ENCODE measurements at places on chromosomes 16 and 17.

DNA sequence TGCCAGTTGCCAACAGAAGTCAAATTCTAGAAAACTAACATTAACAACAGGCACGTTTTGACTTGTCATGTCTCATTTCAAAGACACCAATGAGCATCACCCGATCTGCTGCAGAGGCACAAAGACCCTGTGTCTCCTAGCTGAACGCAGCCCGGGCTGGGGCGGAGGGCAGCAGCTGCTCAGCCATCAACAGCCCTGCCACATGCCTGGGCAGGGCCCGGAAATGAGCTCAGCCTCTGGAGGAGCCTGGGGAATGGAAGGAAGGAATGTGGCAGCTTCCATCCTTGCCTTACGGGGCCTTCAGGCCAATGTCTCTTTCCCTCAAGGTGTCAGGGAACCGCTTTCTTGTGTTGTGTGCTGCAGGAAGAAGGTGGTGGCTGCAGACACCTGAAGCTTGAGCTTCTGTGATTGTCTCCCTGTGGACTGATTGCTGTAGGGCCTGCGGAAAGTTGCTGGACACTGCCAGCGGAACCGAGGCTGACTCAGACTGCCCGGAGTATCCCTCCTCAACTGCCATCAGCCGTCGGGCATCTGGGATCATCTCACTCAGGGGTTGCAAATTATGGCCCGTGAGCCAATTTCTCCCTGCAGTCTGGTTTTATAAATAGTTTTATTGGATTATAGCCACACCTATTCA lies 7.3 kb downstream of the CDH13 start:
- no peak for DNase-seq

- no peak for DNase-seq
These were observed 371.9 kb downstream of the HS3ST3B1 start for GRCh38 chr17:14672830-14673229.

DNA sequence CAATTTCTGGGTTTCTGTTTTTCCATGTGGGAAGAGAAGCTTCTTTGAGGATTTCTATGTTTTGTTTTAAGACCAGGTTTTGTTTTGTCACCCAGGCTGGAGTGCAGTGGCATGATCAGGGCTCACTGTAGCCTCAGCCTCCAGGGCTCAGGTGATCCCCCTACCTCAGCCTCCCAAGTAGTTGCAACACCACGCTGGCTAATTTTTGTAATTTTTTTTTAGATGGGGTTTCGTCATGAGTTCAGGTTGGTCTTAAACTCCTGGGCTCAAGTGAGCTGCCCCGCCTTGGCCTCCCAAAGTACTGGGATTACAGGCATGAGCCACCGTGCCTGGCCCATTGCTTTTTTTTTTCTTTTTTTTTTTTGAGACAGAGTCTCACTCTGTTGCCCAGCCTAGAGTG lies 25.5 kb upstream of the TAOK1 start:
- DNase-seq, result no peak

DNA sequence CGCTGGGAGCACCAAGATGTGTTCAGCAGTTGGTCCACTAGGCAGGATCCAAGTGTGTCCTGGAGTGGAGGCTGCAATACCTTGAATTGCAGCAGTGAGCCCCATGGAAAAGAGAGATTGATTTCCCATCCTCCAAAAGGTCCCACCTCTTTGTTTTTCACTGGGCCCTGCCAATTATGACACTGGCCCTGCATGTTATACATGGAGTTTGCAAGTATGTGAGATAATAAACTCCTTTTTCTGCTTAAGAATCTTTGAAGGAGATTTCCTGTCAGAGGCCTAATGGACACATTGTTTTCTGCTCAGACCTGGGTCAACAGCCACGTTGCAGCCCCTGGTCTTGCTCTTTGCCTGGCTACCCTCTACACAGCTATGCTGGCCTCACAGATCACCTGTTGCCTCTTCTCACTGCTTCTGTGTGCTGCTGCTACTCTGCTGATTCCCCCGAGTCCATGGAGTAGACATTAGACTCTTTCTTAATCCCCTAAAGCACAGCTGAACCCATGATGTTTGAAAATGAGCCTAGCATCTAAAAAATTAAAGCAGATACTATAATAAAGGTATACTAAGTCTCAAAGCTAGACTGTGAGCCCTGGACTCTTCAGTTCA lies 341.9 kb upstream of the CDH11 start:
- DNase-seq, result no peak

DNA sequence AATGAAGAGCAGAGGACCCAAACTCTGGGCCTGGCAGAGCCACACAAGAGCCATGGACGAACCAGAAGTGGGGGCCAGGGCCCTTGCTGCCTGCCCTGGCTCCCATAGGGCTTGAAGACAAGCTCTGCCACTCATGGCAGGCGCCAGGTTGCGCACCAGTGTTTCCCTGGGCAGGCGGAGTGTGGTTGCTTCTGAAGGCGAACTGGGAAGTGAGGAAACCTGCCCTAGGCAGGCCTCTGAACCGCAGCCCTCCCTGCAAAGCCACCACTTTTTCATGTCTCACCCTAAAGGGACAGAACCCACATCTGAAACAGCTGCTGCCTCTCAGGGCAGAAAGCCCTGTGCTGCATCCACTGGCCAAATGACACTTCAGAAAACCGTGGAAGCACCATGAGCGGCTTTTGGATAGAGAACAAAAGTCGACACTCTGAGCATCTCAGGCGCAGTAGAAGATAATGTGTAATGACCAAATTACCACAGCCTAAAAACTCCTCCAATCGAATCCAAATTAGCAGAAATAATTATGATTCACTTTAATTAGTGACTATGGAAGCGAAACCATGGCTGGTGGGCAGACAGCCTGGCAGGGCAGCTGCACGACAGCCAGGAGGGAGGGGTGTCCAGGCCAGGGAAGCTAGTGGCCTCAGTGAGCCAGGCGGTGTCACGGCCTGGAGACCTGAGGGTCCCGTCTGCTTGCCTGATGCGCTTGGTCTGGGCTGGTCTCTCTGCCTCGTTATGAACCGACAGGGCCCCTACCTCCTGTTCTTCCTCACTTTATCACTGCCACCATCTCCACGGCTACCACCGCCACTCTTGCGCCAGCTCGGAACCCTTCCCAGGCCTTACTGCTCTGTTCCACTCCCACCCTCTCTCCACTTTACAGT lies 59.1 kb downstream of the PRMT7 start:
- peak; percentile 86 for DNase-seq

DNA sequence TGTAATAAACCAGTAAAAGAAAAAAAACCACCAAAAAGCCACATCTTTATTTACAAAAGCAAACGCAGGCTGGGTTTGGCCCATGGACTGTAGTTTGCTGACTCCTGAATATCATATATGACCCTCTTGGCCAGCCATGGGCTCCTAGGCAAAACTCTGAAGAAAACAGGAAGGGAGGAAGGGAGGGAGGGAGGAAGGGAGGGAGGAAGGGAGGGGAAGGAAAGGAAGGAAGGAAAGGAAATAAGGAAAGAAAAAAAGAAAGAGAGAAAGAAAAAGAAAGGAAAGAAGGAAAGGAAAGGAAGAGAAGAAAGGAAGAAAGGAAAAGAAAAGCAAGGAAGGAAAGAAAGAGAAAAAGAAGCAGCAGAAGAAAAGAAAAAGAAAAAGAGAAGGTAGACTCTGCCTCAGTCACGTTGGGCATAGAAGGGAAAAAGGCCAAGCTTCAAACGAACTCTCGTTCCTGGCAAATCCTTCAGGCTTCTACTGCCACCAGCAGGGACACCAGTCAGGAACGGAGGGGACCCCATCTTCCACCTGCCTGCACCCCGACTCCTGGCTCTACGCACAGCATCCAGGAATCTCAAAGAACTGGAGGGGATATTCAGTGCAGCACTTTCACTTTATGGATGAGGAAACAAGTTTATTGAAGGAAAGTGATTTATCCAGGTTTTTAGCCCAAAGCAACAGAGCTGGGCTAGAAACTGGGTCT lies 22.1 kb downstream of the CDC42EP4 start:
- no peak for DNase-seq

DNA sequence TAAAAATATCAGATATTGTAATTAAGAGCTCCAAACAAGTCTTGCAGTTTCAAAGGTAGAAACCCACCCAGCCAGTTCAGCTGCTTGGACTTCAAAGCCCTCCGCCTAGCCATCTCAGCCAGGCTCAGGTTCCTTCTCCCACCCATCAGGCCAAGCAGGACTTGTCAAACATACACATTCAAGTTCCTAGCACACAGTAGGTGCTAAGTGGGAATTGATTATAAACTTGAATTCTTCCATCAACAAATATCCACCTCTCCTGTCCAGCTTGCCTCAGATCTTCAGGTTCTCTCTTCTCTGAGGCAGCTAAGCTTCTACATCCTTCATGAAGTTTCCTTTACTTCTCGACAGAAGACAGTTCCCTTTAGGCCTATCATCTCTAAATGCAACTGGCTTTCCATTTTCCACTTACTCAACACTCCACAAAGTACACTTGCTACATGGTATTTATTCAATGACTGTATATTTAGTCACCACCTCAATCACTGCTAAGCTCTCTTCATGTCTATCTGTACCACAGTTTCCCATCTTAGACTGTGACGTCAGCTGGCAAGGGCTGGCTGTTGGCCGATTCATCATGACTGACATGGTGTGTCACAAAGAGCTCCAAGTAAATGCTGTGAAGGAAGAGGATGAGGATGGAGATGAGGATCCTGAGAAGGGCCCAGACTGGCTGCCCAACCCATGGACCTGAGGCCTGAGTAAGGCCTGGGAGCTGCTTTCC lies 13.3 kb upstream of the COG7 start:
- no peak for DNase-seq

DNA sequence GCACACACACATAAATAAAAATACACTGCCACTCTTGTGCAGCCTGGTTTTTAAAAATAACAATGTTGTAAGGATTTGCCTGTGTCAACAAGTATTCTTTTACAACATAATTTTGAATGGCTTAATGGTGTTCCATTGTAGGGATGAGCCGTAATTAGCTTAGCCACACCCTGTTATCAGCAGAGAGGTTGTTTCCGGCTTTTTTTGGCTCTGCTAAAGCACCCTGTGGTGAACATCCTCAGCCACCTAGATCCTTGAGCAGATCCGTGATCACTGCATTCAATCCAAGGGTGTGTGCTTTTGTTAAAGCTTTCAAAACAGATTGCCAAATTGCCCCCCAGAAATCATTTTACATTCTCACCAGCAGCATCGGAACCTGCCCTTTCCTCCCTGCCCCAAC lies 7.0 kb downstream of the KATNB1 start:
- DNase-seq, result no peak

DNA sequence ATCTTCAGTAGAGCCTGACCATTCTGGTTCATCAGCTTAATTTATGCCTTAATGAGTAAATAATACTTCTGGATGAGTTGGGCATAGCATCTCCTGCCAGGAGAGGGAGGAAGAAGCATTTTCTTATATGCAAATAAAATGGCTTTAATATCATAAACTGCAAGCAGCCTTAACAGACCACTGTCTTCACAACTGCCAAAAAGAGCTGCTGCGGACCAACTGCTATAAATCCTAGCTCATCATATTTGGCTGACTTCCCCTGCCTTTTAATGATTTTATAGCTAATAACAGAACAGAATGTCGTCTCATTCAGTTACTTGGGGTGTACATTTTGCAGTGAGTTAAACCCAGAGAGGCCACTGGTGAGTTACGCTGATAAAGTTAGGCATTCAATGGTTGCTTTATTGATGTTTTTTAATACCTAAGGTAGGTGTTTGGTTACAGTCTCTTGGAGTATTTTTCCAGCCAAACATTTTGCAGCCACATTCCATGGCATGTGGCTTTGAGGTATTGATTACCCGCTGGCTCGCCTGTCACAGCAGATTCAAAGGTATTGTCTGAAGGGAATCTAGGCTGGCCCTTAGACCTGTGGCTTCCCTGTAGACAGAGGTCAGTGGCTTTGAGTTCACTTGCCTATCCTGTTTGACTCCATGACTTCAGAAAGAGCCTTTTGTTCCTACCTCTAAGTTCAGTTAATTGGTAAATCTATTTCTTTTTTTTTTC lies 16.4 kb downstream of the FAM20A start:
- no peak for DNase-seq

DNA sequence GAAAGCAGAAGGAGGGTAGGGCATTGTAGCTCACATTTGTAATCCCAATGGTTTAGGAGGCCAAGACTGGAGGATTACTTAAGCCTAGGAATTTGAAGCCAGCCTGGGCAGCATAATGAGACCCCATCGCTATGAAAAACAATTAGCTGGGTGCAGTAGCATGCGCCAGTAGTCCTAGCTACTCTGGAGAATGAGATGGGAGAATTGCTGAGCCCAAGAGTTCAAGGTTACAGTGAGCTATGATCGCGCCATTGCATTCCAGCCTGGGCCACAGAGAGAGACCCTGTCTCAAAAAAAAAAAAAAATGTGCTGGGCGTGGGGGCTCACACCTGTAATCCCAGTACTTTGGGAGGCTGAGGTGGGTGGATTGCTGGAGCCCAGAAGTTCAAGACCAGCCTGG lies 5.0 kb downstream of the ATF7IP2 start:
- no peak for DNase-seq

- no peak for DNase-seq
These were observed 439.8 kb upstream of the DYNLRB2 start for GRCh38 chr16:80100846-80101451.

DNA sequence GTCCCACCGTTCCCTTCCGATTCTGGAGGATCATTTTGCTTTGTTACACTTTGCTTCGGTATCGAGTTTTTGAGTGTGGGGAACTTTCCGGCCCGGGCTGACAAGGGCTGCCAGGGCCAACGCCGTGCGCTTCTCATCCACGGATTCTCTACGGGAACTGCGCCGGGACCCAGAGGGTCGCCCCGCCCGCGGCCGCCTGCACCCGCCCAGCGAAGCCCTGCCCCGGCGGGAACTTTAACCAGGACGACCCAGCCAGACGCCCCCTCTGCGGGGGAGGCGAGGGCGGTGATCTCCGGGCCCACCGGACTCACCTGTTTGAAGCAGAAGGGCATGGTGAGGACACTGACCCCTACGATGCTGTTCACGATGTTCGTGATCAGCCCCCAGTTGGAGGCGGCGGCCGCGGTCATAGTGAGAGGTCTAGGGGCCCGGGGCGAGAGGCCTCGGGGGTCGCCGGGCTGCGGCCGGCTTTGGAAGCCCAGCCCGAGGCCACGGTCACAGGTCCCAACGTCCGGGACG lies 536 bp downstream of the SLC38A10 start:
- no peak for DNase-seq

DNA sequence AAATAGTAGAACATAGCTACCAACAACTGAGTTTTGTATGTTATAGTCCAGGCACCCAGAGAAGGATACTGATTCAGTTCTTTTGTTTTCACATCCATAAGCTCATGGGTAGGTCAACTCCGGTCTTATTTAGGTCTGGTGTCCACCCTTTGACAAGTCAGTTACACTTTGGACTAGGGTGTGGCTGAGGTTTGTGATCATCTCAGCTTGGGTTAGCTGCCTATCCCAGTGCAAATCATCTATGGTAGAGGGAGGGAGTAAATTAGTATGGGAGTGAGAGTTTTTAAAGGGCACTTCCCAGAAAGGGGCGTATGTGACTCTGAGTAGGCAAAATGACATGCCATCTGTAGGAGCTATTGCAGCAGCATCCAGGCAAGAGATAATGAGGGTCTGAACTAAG lies 66.1 kb downstream of the TANC2 start:
- no peak for DNase-seq

DNA sequence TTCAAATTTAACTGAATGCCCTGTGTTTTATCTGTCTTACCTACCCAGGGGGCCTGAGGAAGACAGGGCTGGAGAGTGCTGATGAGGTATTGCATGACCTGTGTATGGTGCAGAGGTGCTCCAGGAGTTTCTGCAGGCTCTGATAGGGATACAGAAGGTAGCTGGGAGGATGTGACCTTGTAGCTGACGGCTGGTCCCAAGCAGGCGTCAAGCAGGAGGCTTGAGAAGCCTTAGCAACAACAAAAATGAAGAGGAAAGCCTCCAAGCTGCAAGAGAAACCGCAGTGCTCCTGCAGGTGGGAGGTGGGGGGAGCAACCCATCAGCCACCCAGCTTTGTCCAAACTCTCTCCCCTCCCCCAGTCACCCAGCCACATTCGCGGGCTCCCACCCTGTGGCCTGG lies 40.4 kb downstream of the LAT start:
- DNase-seq, result no peak

GRCh38 chr16:8489580-8489979 lies 100.7 kb downstream of the TMEM114 start:
- DNase-seq, result no peak
